Activated CD8-positive, alpha-beta memory T cell treated with anti-CD3 and anti-CD28 coated beads for 36 hours (primary cell): ENCODE measurements at places on chromosomes 13 and 19. TPM values are rescaled to one million over a fixed set of nuclear protein-coding genes. Genes with fewer than 3 reads are reported as not detected.

Gene CEACAM1
- 1.2 TPM for total RNA-seq

Gene CYP2F1
- not detected for total RNA-seq

Gene GNG7
- 0.34 TPM for total RNA-seq

Gene FUT2
- not detected for total RNA-seq

Gene FCGBP
- total RNA-seq: 2.1 TPM

Gene ITGBL1
- total RNA-seq: not detected

Gene ABHD8
- total RNA-seq: 4.9 TPM

Gene ZNF529
- 12.0 TPM for total RNA-seq

Gene GDF15
- not detected for total RNA-seq

Gene ZNF439
- total RNA-seq: 6.0 TPM

Gene C13orf46
- 0.78 TPM for total RNA-seq

Gene IGFL2
- total RNA-seq: not detected

Gene COX7A1
- total RNA-seq: not detected

Gene KLK15
- total RNA-seq: not detected

Gene ATXN8OS
- not detected for total RNA-seq

Gene CEACAM19
- 0.13 TPM for total RNA-seq

Gene CD37
- total RNA-seq: 101 TPM

Gene ANKRD24
- total RNA-seq: 0.78 TPM

Gene C3
- 0.74 TPM for total RNA-seq

Gene SHISA7
- not detected for total RNA-seq

Gene POU2F2
- 55.3 TPM for total RNA-seq

Gene MUC16
- total RNA-seq: not detected

Gene OLFM4
- not detected for total RNA-seq

Gene B3GNT3
- not detected for total RNA-seq

Gene IGFL1
- total RNA-seq: not detected
